ENCODE measurements at places on chromosomes 5 and 9.

DNA sequence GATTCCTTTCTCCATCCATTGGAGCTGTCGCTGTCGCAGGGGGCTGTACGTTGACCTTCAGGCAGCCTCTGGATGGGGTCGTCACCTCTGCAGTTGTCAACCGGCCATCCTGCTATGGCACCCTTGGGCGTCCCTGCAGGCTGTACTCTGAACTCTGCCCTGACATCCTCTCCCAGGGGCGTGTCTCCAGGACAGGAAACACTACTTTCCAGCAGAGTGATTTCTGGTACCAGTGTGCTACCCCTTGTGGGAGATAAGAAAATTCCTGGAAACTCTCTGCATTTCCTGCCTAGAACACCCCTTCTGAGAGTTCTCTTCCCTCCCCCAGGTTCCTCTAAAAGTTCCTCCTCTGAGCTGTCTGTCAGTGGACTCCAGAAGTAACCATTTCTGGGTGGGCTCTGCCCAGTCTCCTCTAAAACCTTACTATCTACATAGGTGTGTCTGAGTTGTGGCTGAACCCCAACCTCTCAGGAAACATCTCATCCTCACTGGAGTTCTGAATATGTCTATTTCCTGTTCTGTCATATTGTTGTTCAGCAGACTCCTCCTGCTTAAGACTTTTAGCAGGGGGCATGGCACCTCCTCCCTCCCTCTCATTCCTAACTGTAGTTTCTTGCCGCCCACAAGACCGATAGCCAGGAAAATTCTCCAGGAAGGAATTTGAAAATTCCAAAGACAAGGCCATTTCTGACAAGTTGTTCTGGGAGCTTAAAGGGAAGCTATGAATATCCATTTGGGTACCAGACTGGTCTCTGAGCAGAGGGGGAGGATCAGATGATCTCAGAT is 145.3 kb upstream of the RASEF start:
- no peak for DNase-seq

DNA sequence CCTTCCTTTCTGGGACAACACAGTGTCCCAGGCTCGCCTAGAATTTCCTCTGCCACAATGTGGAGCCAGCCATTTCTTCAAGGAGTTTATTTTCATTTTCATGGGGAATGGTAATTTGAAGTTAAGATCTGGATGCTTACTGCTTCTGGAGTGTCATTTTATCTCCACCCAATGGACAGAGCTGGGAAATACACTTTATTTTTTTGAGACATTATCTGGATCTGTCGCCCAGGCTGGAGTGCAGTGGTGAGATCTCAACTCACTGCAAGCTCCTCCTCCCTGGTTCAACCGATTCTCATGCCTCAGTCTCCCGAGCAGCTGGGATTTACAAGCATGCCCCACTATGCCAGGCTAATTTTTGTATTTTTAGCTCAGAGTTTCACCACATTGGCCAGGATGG is 12.7 kb upstream of the THG1L start:
- DNase-seq, result peak; percentile 57

DNA sequence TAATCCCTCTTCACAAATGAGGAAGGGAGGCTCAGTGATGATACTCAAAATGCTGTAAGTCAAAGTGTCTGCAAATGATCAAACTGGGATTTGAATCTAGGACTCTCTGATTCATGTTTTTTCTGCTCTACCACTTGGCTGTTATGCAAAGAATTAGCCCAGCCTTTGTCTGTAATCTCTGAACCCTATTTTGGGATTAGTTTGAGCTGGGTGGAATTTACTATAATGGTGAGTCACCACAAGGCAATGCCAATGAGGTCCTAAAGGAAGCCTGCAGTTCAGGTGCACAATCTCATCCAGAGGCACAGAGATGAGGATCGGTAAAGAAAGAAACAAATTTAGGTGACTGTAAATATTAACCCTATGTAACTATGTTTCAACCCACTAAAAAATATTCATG is 29.2 kb downstream of the RFK start:
- no peak for DNase-seq

GRCh38 chr5:144002876-144003275 is 167.6 kb downstream of the YIPF5 start:
- no peak for DNase-seq

DNA sequence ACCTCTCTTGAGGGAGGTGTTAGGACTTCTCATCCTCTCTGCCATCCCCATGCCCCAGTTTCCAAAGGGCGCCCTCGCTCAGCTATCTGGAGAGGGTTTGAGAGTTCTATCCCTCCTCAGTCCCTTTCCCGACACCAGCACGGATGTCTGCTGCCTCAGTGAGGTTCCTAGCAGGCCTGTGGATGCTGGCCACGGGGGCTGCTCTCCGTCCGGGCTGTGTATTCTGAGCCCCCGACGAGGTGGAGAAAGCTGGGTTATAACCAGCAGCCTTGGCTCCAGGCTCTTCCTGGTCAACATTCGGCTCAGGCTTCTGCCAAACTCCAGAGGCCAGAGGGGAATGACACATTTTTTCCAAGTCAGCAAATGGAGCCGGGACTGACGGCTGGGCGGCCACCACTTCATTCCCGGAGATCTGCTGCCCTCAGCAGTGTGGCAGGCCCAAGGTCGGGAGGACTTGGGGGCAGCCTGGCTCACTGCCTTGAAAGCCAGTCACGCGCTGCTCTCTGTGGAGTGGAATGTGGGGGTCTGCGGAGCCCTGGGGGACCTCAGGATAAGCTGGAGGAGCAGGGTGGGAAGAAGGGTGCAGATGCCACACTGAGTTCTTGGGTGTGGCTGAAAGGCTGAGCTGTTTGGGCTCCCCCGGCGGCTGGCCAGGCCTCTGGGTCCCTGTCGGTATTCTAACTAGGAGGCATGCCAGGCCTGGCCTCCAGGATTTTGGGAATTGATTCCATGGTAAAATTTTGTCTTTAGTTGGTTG is 27.4 kb downstream of the PTPA start:
- DNase-seq, result no peak

Data from HTR-8/SVneo (cell line).